ENCODE measurements at places on chromosomes 2 and 18.

DNA sequence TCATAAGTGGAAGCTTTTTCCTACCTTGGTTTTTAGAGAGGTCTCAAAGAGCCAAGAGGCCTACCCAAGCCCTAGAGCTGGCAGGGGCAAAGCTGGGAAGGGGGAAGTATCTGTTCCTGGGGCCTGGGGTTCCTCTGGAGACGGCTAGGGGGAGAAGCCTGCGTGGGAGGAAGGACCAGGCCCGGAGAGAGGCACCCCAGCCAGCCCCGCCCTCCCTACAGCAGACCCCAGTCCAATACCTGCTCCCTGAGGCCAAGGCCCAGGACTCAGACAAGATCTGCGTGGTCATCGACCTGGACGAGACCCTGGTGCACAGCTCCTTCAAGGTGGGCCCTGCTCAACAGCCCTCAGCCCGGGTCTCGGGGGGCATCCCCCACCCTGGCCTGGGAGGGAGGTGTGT lies 2.2 kb downstream of the CTDSP1 start:
- no peak for DNase-seq

DNA sequence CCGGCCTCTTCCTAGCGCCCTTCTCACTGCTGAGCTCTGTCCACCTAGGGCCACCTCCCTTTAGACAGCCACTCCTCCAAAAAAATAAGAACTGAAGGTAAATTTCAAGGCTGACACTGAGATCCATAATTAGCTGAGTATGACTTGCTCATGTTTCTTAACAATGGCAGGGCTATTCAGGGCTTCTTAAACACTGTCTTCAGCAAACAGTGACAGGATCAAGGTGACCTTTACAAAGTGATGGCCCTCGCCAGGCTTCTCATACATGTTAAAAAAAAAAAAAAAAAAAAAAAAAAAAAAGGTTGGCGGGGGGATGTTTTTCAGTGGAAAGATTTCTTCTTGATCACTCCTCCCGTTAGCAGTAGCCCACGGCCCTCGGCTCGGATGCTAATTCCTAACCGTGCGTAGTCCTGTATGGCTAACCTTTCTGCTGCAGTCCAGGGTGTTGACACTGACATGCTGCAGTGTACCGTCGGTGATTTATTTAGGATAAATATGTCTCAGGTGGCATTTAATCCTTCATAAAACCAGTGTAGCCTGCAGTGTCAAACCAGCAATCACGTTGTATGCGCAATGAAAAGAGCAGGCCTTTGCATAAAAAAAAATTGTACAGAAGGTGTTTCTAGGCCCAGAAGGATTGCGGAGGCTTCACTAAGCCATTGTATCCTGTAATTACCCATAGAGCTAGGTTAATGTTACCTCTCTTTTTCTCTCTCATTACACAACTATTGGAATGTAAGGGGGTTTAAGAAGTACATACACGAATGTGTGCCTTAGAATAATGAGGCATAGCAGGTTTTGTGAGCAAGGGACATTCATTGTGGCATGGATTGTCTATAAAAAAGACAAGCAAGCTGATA lies 142.7 kb downstream of the PTGR3 start:
- no peak for DNase-seq

DNA sequence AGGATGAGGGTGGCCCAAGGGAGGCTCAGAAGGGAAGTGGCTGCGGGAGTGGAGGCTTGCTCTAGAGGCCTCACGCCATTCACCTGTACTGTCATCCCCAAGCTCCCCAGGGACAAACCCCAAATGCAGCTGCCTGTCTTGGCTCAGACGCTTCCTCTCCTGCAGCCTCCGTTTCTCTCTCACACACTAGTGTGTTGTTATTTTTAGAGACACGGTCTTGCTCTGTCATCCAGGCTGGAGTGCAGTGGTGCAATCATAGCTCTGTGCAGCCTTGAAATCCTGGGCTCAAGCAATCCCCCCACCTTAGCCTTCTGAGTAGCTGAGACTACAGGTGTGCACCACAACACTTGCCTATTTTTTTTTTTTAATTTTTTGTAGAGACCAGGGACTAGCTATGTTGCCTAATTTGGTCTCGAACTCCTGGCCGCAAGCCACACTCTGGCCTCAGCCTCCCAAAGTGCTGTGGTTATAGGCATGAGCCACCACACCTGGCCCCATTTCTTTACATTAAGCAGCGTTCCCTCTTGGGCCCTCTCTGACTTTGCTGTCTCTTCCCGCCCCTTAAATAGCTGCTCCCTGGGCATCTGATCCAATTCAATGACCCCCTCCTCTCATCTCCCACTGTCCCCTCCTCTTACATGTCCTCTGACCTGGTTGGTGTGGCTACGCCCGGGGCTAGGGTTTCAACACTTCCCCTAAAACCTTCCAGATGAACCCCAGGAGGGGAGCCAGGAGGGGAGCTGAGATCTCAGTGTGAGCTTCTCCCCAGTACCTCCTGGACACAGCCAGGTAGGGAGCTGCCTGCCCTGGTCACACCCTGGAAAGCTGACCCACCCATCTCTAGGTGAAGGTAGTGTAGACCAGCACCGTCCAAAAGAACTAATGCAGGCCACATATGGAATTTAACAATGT lies 24.0 kb upstream of the LOXHD1 start:
- DNase-seq: no peak

- DNase-seq: no peak
Measured at GRCh38 chr18:12543697-12544096, 114.2 kb downstream of the SPIRE1 start.

DNA sequence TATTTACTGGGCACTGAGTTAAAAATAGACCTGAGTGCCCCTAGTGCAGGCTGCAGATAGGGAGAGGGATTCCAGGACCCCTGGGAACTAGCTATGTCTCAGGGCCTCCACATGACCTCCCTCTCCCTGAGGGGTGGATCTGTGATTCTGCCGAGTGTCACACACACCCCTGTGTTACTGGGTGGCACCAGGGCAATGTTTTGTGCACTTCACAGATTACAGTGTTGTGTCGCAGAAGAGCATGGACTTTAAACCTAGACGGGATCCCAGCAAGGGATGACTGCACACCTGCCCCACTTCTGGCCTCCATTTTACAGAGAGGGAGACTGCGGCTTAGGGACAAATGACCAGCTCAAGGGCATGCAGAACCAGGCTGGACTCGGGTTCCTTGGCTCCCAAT lies 65.6 kb downstream of the ZFP36L2 start:
- no peak for DNase-seq

- peak; percentile 84 for DNase-seq
Measured at GRCh38 chr2:98637401-98638147, 29.2 kb downstream of the UNC50 start.

DNA sequence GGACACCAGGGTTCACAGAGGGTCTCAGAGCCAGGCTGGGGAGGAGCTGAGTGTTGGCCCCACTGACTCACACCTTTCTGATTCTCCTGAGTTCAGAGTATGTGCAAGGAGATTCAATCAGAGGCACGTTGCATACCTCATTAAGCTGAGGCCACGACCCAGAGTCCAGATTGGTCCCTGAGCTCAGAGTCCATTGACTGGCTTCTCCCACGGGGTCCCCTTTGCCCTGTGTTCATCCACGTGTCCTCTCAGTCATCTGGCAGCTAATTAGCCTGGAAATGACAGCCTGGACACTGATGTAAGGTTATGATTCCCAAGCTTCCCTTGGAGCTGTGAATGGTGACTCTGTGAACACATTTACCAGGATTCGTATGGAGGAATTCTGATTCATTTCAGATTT lies 267.2 kb downstream of the SH3BP4 start:
- no peak for DNase-seq

DNA sequence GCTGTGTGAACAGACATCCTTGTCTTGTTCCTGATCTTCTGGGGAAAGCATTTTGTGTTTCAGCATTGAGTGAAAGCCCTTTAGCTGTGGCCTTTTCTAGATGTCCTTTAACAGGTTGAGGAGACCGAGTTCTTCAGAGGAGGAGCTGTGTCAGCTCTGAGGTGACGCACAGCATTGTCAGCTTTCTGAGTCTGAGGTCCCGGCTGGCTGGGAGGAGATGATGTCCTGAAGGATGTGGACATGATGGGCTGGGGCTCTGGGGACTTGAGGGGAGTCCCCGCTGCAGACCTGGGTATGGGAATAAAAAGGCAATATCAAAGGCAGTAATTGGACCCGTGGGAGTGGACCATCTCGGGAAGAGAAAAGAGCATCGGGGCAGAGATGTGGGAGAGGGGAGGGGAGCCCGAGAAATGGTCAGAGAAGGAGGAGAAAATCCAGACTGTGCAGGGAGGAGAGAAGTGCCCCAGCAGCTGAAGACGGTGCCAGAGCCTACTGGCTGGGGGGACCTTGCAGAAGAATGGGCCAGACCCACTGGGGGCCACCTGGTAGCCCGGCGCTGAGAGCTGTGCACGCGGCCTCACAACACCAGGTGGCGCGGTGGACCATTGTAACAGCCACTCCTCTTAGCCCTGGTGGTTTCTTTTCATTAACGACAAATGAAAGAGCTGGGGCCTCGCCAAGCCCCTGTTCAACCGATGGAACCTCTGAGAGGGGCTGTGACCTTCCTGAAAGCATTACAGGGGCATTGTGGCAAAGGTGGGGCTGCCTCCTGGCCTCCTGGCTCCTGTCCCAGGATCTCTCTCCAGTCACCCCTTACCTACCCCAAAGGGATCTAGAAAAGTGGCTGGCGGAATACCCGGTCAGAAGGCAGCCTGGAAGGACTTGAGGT lies 61.6 kb downstream of the ST3GAL5 start:
- DNase-seq: peak; percentile 86

GRCh38 chr2:173457366-173457765 lies 102.7 kb downstream of the CDCA7 start:
- no peak for DNase-seq

- DNase-seq: no peak
Measured at GRCh38 chr18:38174173-38174572, 608.6 kb upstream of the CELF4 start.

DNA sequence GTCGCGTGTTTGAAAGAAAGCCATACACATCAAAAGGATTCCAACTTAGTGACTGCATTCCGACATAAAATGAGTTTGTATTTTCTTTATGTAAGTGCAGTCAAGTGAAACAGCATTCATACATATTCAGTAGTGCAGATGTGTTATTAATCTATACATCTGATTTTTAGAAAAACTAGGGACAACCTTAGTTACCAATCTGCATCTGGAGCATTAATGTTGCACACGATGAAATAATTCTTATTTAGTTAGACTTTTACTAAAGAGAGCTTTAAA lies 1.9 kb downstream of the GORASP2 start:
- DNase-seq: no peak

DNA sequence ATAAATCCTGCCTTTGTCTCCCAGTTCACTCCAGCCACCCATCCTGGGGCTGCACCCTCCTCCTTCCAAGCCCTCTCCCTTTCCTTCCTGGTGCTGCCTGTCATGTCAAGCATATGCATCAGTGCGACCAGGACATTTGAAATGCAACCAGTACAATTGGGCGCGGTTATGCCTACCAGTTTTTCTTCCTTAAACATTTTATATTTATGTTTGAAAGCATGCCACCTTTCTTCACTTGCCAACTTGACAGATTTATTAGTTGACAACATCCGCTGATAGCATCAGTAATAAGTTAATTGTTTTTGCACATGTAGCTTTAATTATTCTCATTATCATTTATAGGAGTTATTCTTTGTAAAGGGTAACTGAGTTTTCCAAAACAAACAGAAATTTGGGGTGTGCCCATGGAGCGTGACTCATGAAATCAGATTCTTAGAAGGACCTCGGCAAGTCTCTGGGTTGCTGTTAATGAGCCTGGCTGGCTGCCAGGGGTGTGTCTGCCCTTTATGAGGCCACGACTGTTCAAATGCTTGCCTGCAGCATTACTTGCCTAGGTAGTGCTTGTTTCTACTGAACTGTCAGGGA lies 32.8 kb upstream of the IL1B start:
- DNase-seq: peak; percentile 7

GRCh38 chr2:76861708-76862107 lies 660.5 kb downstream of the LRRTM4 start:
- DNase-seq: no peak

DNA sequence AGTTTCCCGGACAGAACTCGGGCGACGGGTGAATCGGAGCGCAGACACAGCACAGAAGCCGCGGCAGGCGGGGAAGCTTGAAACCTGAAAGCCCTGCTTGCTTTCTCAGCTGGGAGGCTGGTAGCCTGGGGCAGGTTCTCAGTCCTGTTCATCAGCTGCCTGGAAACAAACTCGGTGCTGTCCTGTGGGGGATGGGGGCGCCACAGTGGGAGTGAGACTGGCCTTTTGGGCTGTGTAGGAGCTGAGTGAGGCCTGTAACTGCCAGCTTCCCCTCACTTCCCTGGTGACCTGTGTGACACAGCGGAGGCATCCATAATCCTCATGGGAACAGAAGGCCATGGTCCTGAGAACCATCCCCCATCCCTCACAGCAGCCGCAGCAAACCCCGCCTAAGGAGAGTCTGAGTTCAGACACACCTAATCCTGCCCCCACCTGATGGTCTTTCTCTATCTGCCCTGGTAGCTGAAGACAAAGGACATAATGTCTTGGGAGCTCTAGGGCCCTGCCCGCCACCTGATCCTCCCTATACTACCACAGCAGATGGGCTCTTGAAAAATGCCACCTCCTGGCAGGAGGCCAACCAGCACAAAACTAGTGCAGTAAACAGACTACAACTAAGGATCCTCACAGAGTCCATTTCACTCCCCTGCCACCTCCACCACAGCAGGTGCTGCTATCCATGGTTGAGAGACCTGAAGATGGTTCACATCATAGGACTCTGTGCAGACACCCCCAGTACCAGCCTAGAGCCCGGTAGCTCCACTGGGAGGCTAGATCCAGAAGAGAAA lies 52.7 kb upstream of the LDLRAD4 start:
- DNase-seq: no peak

DNA sequence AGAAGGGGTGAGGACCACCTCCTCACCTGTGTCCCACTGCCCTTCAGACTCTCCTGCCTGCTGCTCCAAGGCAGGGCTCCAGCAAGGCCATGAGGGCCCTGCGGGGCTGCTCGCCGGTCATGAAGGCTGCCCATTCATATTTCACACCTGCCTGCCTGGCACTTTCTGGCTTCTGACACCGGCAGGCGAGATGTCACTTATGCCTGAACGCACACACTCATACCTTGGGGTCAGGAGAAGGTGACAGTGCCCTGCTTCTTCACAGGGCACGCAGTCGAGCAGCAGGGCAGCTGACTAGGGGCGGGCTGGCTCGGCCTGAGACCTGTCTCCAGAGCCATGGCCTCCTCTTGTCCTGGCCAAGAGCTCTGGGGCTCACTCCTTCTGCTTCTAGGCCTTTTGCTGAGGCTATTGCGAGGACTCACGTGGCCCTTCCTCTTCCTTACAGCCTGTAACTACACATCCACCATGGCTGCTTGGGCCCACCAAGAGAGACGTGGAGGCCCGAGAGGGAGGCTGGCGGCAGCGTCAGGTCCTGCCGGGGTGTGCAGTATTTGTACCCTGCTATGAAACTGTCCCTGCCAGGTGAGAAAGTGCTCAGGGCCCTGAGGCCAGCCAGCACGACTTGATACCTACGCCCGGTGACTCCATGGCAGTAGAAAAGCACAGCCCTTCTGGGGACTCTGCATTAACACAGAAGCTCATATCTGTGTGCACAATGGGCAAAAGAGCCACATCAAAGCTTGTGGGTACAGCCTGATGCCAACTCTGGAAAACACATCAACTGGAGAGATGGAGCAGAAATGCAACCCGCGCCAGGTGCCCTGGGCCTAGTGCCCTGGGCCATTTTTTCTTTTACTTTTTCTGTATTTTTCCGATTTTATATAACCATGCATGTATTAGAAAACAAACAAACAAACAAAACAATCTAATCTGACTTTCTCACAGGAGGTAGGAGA lies 30.6 kb downstream of the HS6ST1 start:
- DNase-seq: no peak

- no peak for DNase-seq
Measured at GRCh38 chr2:236997069-236997715, 88.5 kb upstream of the COPS8 start.
